ENCODE measurements at places on chromosomes 4 and X. TPM values are rescaled to one million over a fixed set of nuclear protein-coding genes. Genes with fewer than 3 reads are reported as not detected.

- no peak for DNase-seq
These were observed 6.8 kb downstream of the LHFPL1 start for GRCh38 chrX:112672788-112673560.

SMIM31 gene
- 0.18 TPM for polyA plus RNA-seq

GRCh38 chr4:32133734-32134133 is 1413.6 kb downstream of the PCDH7 start:
- DNase-seq = no peak

TRO gene
- polyA plus RNA-seq = 116 TPM

DNA sequence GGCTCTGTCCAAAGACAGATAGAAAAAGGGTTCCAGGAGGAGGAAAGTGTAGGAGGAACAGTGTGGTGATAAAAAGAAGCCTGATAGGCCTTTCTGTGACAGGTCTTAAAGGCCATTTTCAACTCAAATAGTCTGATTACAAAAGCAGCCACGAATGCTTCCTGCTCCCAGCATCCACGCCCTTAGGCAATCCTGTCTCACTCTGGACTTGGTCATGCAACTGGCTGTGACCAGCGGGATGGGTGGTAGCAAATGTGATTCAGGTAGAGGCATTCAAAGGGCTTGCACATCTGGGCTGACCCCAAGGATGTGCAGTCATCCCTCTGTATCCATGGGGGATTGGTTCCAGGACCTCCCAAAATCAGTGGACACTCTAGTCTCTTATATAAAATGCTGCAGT is 14.4 kb upstream of the SEPSECS start:
- no peak for DNase-seq

GRCh38 chr4:125191232-125191631 is 123.5 kb upstream of the FAT4 start:
- DNase-seq = no peak

GRCh38 chrX:103613362-103613890 is 5.7 kb downstream of the TCEAL3 start:
- no peak for DNase-seq

DNA sequence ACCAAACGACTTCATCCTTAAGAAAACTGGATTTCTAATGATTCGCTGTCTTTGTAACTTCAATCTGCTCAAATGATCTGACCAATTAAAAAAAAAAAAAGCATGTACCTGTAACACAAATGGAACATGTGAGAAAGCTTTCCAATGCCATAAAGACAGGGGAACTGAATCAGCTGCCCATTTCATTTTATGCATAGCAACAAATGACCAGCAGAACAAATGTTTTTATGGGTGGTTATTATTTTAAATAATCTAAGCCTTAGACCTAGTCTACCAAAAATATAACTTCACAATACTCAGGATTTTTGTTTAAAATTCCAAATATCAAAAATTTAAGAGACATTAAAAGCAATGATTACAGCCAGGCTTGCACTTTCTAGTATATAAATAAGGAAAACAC is 145.7 kb downstream of the NR3C2 start:
- DNase-seq = no peak

DNA sequence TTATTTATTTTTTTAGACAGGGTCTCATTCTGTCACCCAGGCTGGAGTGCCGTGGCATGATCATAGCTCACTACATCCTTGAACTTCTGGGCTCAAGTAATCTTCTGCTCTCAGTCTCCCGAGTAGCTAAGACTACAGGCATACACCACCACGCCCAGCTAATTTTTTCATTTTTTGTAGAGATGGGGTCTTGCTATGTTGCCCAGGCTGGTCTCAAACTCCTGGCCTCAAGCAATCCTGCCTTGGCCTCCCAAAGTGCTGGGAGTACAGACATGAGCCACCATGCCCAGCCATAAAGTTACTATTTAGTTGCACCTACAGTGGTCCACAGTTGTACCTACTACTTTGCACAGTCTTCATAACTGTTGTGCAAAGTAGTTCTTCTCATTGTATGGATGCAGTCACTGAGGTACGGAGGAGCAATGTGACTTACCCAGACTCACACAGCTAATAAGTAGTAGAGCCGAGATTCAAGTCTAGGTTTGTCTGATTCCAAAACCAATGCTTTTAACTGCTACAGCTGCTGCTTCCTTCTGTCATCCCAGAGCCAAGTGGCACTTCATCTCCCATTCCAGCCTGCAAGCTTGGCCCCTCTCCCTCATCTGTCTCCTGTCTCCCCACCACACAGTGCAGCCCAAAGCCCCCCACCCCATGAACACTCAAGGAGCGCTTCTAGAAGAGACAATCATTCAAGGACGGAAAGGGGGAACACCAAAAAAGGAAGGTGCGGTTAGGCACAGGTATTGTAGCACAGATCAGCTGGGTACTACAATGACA is 24.0 kb upstream of the IQSEC2 start:
- DNase-seq = no peak

ASB12 gene
- polyA plus RNA-seq = 0.69 TPM

DNA sequence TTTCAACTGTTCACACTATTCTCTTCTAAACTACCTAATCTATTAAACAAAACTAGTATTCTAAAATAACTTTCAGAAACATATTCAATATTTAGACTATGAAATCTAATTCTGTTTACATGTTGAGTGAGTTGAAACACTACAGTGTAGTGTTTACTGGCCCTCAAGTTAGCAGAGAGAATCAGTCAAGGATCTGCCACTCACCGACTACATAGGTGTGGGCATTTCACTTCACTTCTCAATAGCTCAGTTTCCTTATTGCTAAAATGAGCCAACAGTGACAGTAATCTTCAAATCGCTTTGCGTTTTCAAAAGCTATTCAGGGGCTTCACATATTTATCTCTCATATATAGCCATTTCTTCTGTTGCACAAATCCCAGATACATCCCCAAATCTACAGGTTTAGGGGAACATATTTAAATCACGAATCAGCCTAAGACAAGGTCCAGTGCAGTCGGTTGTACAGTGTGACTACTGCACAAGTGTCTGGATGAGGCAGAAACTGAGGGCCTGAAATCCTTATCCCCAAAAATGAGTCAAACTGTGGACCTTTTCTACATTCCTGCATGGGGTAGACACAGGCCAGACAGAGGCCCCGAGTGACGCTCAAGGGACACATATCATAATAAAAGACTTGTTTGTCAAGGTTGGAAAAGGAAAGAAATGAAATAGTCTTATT is 129.8 kb downstream of the PPP3CA start:
- no peak for DNase-seq

DNA sequence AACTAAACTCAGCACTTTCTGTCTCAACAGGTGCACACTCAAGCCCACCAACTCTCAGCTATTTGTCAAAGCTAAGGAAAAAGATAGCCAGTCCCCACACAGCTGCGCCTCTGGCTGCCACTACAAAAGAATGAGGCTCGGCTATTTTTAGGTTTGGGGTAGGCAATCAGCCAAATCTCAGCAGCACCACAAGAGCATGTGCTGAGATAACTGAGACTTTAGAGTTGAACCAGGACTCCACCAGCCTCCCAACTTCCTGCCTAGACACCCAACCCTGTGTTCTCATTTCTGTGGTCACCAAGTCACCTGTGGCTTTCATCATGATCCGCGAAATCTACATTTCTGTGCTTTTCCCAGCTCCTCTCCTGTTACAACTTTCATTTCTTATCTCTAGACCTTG is 28.0 kb downstream of the DMD start:
- no peak for DNase-seq

- no peak for DNase-seq
These were observed 217.0 kb upstream of the CASK start for GRCh38 chrX:42140320-42140719.

- no peak for DNase-seq
These were observed 194.2 kb downstream of the CLCN4 start for GRCh38 chrX:10350981-10351380.

NXF2 gene
- polyA plus RNA-seq = 0.54 TPM

GRCh38 chrX:23656684-23657083 is 10.6 kb upstream of the PRDX4 start:
- no peak for DNase-seq

TMEM33 gene
- 47.3 TPM for polyA plus RNA-seq

DNA sequence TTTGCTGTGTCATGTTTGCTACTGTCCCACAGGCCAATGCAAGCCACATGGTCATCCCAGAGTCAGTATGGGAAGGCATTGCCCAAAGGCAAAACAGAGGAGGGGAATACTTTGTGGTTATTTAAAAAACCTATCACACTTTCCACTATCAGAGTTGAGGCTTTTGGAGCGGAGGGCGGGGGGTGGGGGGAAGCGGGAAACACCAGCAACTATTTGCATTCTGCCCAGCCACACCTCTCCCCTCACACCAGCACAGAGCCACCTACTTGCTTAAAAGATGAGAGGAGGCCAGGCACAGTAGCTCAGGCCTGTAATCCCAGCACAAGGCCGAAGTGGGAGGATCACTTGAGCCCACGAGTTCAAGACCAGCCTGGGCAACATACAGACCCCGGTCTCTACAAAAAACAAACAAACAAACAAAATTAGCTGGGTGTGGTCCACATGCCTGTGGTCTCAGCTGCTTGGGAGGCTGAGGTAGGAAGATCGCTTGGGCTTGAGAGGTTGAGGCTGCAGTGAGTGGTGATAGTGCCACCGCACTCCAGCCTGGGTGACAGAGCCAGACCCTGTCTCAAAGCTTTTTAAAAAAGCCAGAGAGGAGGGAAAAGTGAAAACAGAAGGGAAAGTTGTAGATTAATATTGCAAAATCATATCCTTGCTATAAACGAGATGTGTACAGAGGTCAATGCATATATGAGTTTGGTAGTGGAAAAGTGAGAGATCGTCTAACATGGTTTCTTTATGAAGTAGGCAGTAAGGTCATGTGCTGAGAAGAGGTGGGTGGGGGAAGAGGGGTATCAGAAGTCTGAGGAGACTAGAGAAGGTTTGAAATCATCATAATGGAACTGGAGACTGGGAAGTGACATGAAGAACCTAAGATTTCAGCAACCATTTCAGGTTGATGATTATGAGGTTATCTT is 1.9 kb upstream of the CHST7 start:
- no peak for DNase-seq

FUNDC2 gene
- polyA plus RNA-seq = 146 TPM

CRMP1 gene
- polyA plus RNA-seq = 42.9 TPM

GRCh38 chr4:133943081-133943480 is 258.5 kb downstream of the PABPC4L start:
- no peak for DNase-seq

- DNase-seq = no peak
These were observed 67.0 kb upstream of the AGA start for GRCh38 chr4:177509226-177509745.

NPY1R gene
- polyA plus RNA-seq = 25.1 TPM

GRCh38 chrX:119502727-119503483 is 34.7 kb downstream of the SLC25A5 start:
- no peak for DNase-seq

GRCh38 chr4:190014771-190015537 is 12.1 kb downstream of the FRG2 start:
- no peak for DNase-seq

SPANXN5 gene
- not detected for polyA plus RNA-seq
